ENCODE measurements at places on chromosomes 2 and 18. TPM values are rescaled to one million over a fixed set of nuclear protein-coding genes. Genes with fewer than 3 reads are reported as not detected.

Gene HOXD3
- total RNA-seq, result not detected

DNA sequence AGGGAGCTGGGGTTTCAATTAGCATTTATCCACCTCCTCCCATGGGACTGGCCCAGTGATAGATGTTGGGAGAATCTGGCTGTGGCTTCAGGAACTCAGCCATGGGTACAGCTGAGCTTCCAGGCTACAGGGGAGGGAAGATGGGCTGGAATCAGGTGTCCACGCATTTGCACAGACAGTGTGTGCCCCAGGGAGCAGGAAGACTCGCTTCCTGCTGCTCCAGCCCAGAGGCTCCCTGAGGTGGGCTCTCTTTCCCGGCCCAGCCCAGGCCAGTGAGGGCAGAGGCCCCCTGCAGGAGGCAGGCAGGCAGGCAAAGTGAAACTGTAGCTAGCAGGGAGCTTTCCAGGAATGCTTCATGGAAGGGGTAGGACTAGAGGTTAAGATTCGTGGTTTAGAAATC lies 28.7 kb downstream of the DYSF start:
- no peak overlapping the region for H3K27ac ChIP-seq
- peaks cover 5% of the 10 kb centered on the region for H3K4me1 ChIP-seq
- peaks cover 11% of the 10 kb centered on the region for H3K27me3 ChIP-seq
- no peaks in the 10 kb centered on the region for H3K36me3 ChIP-seq

GRCh38 chr18:2258954-2259353 lies 312.4 kb downstream of the METTL4 start:
- no peak for DNase-seq
- no peaks in the 10 kb centered on the region for H3K4me1 ChIP-seq
- no peak overlapping the region for H3K4me3 ChIP-seq
- H3K27me3 ChIP-seq, result peaks cover 4% of the 10 kb centered on the region

Gene C1GALT1C1L
- not detected for total RNA-seq

DNA sequence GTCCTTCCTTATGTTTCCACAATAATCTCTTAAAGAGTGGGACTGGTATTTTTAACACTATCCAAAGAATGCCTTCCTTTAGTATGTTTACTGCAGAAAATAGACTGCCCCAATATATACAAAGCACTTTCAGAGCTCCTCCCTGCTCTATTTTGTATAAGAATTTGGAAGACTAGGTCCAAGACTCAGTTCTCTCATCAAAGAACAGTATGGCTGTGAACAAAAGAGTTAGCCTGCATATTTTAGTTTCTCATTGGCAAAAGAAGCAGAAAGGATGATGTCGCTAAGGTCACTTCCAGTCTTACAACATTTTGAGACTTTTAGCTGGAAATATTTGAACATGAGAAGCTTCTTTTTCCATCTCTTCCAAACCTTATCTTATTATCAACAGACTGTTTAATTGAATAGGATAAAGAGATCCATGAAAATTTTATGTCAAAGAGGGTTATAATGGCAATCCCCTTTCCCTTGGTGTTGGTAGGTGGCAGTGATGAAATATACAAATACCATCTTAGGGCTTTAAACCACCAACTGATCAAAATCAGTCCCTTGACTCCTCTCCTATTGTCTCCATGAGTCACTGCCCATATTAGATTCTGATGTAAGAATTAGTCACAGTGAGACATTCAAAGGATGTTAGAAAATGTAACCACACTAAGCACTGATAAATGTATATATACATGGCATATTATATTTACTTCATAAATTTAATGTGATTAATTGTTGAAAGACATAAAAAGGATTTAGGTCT lies 266.9 kb upstream of the DSEL start:
- no peaks in the 10 kb centered on the region for H3K27me3 ChIP-seq
- H3K4me3 ChIP-seq, result no peak overlapping the region
- no peak for DNase-seq
- no peak overlapping the region for H3K27ac ChIP-seq

DNA sequence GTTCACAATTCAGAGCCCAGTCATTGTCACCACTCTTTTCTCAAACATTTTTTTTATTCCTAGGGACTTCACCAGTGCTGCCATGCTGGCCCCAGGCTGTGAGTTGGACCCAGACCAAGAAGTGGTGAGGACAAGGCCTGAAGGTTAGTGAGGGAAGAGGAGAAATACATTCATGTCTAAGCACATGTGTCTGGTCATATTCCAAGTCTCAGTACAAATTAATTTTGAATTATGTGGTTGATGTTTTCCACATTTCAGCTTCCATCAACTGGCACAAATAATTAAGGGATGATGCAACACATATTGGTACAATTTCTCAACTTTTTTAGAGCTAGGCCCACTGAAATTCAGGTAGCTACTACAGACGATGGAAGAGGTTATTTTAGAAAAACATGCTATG lies 106.6 kb upstream of the UPP2 start:
- H3K27me3 ChIP-seq, result no peaks in the 10 kb centered on the region
- no peak overlapping the region for H3K4me3 ChIP-seq
- no peak overlapping the region for H3K27ac ChIP-seq

DNA sequence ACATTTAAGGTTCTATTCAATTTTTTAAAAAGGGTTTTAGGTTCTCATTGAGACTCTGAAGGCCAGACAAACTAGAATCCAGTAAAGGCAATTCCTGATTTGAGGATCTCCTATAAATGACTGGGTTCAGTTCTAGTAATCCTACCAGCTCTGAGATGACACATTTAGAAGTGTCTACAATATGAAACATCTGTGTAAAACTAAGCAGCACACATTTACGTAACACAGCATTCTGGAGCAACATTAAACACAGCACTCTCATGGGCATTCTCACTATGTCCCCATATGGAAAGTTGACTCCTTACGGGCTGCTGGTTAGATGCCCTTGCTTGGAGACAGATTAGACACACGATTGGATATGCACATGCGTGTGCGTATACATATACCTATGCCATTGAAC lies 114.4 kb downstream of the ZNF385B start:
- no peaks in the 10 kb centered on the region for H3K36me3 ChIP-seq
- no peak overlapping the region for H3K4me3 ChIP-seq
- no peaks in the 10 kb centered on the region for H3K27me3 ChIP-seq
- H3K4me1 ChIP-seq, result no peaks in the 10 kb centered on the region

- H3K4me3 ChIP-seq, result no peak overlapping the region
- H3K27ac ChIP-seq, result no peak overlapping the region
- H3K36me3 ChIP-seq, result no peaks in the 10 kb centered on the region
- H3K4me1 ChIP-seq, result peaks cover 9% of the 10 kb centered on the region
- H3K27me3 ChIP-seq, result peaks cover 10% of the 10 kb centered on the region
- DNase-seq, result no peak
These were observed 349.0 kb upstream of the PKDCC start for GRCh38 chr2:41698678-41699422.

Gene CAPN14
- 1.2 TPM for total RNA-seq

- no peaks in the 10 kb centered on the region for H3K27me3 ChIP-seq
- H3K27ac ChIP-seq, result no peak overlapping the region
- no peaks in the 10 kb centered on the region for H3K4me1 ChIP-seq
- no peaks in the 10 kb centered on the region for H3K36me3 ChIP-seq
These were observed 822.6 kb downstream of the TRIB2 start for GRCh38 chr2:13539296-13539695.

Gene RPS27A
- 746 TPM for total RNA-seq

GRCh38 chr2:80326861-80327260 lies 22.3 kb upstream of the LRRTM1 start:
- no peak overlapping the region for H3K27ac ChIP-seq
- no peaks in the 10 kb centered on the region for H3K36me3 ChIP-seq
- no peaks in the 10 kb centered on the region for H3K4me1 ChIP-seq
- no peak for DNase-seq
- no peaks in the 10 kb centered on the region for H3K27me3 ChIP-seq

Gene ECEL1
- total RNA-seq, result not detected

- no peaks in the 10 kb centered on the region for H3K4me1 ChIP-seq
- H3K27me3 ChIP-seq, result peaks cover 8% of the 10 kb centered on the region
- no peak for DNase-seq
- no peaks in the 10 kb centered on the region for H3K36me3 ChIP-seq
- H3K27ac ChIP-seq, result no peak overlapping the region
These were observed 318.5 kb downstream of the HRH4 start for GRCh38 chr18:24778810-24779418.

Gene GNAL
- 1.2 TPM for total RNA-seq

GRCh38 chr2:115649731-115650130 lies 1207.3 kb downstream of the DPP10 start:
- H3K27me3 ChIP-seq, result no peaks in the 10 kb centered on the region
- no peaks in the 10 kb centered on the region for H3K36me3 ChIP-seq
- H3K4me3 ChIP-seq, result no peak overlapping the region
- no peak for DNase-seq
- no peak overlapping the region for H3K27ac ChIP-seq

Gene AQP12A
- total RNA-seq, result not detected

DNA sequence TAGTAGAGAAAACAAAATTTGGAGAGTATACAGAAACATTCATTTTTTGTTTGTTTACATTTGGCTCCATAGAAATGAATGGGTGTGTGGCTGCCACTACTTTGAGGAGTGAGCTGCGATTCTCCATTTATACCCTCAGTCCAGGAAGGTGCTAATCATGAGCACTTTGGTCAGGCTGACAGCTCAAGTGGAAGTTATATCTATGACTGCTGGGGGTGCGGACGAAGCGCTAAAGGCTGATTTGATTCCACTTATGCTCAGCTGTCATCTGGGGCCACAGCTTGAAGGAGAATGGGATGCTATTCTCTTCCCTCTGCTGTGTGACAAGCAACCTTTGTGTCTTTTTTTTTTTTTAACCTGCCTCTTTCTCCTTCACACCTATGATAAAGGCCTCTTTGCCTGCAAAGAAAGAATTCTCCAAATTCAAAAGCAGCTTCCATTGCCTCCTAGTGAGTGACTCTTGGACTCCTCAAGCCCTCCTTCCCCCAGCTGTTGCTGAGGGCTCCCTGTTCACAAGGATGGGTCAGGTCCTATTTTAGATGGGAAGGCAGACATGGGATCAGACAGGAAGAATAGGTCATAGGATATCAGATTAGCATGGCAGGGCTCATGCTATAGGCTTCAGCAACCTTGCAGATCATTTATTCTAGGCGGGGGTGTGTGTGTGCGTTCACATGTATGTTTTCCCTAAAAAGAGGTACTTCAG lies 201.6 kb downstream of the SETBP1 start:
- DNase-seq, result no peak
- H3K4me3 ChIP-seq, result no peak overlapping the region
- H3K27ac ChIP-seq, result no peak overlapping the region
- peaks cover 8% of the 10 kb centered on the region for H3K36me3 ChIP-seq
- peaks cover 17% of the 10 kb centered on the region for H3K4me1 ChIP-seq

Gene ELOA2
- total RNA-seq, result not detected

Gene LGALSL
- total RNA-seq, result 0.31 TPM

Gene TLX2
- 0.95 TPM for total RNA-seq

Gene CCDC74B
- total RNA-seq, result 0.83 TPM

Gene DNER
- not detected for total RNA-seq

Gene PPP3R1
- 90.7 TPM for total RNA-seq

DNA sequence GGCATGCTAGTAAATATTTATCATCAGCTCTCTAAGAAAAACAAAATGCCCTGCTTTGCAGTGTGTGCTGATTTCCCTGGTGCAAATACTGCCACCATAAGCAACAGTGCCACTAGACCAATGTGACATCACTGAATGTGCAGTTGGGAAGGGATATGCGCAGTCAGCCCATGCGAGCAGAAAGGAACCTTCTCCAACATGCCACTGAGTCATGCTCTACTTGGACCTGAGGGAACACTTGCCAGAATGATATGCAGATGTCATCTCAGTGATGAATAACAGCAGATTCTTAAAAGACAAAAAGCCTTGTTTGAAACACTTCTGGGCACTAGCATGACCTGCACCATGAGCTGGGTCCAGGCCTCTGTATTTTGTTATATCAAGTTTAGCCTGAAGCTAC lies 55.3 kb upstream of the REL start:
- H3K27ac ChIP-seq, result no peak overlapping the region
- H3K27me3 ChIP-seq, result peaks cover 4% of the 10 kb centered on the region

- no peaks in the 10 kb centered on the region for H3K27me3 ChIP-seq
- H3K36me3 ChIP-seq, result peaks cover 20% of the 10 kb centered on the region
- peak overlapping the region; percentile 6 for H3K27ac ChIP-seq
- no peak for DNase-seq
These were observed 177.8 kb downstream of the BCL2 start for GRCh38 chr18:63141778-63142176.

GRCh38 chr18:66342577-66342976 lies 261.3 kb downstream of the CDH19 start:
- H3K36me3 ChIP-seq, result no peaks in the 10 kb centered on the region
- no peaks in the 10 kb centered on the region for H3K4me1 ChIP-seq
- no peak for DNase-seq
- H3K27ac ChIP-seq, result no peak overlapping the region

DNA sequence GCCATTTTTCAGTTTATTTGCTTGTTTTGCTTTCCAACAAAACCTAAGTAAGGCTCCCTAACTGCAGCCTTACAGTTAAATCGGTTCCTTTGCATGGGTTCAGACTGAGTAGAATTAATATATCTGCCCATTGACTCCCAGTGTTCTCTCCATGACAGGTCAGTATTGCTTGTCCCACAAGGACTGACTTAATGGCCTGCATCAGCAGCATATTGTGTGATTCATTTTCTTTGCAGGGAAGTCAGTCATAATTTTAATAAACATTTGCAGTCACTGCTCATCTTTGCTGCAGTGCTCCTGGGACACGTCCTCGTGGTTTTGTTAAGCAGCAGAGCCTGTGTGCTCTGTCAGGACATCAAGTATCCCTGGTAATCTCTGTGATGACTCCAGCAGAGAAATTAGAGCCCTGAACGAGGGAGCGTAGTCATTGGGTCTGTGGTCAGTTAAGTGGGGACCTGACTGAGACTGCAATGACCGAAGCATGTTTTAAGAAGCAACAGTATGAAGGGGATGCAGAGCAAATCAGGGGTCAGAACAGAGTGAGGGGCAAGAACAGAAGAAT lies 93.3 kb downstream of the CDH20 start:
- no peaks in the 10 kb centered on the region for H3K4me1 ChIP-seq
- no peaks in the 10 kb centered on the region for H3K27me3 ChIP-seq
- no peak overlapping the region for H3K27ac ChIP-seq
- H3K36me3 ChIP-seq, result no peaks in the 10 kb centered on the region

DNA sequence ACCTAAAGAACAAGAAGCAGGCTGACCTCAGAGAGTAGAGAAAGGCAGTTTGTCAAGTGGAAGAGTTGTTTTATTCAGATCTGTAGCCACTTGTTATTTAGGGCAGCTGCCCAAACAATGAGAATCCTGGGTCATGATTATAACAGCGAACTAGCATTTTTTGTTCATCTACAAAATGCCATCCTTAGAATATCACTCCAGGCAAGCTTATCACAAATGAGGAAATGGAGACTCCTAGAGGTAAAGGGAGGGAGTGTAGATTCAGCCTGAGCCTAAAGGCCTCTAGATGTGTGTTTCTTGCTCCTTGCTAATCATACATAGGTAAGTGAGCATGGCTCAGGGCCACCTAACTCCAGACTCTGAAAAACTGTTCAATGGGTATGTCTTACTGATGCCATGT lies 126.1 kb downstream of the HNMT start:
- H3K4me1 ChIP-seq, result no peaks in the 10 kb centered on the region
- DNase-seq, result no peak
- H3K36me3 ChIP-seq, result no peaks in the 10 kb centered on the region
- H3K27me3 ChIP-seq, result no peaks in the 10 kb centered on the region
- no peak overlapping the region for H3K4me3 ChIP-seq

DNA sequence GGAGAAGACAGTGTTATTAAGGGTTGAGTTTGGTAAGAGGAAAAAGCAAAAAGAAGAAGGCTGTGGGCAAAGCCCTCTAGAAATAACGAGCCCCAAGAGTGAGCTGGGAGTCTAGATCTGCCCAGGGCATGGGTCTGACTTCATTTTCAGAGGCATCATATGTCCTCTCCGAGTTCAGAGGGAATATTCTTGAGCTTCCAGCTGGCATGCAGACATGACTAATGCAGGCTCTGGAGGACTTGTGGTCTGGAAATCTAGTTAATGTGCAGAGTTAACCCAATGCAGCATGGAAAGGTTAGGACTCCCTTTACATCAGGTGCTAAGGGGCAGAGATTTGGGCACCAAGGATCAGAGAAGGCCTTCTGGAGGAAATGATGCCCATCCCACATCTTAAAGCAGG lies 7.3 kb downstream of the ACMSD start:
- DNase-seq, result no peak
- no peak overlapping the region for H3K4me3 ChIP-seq
- no peaks in the 10 kb centered on the region for H3K4me1 ChIP-seq
